Stimulated activated CD8-positive, alpha-beta memory T cell treated with anti-CD3 and anti-CD28 coated beads, Interleukin-15, amount 100 ng/mL, for 1 hour (primary cell): ENCODE measurements at places on chromosomes 1 and 21.

- no peak for DNase-seq
Measured at GRCh38 chr1:212987702-212988322, 27.9 kb downstream of the ANGEL2 start.

- DNase-seq = no peak
Measured at GRCh38 chr1:212309967-212310366, 24.8 kb downstream of the PPP2R5A start.

- no peak for DNase-seq
Measured at GRCh38 chr1:198391393-198392020, 149.0 kb downstream of the ATP6V1G3 start.

GRCh38 chr1:231590453-231591198 lies 36.0 kb upstream of the DISC1 start:
- DNase-seq = no peak

DNA sequence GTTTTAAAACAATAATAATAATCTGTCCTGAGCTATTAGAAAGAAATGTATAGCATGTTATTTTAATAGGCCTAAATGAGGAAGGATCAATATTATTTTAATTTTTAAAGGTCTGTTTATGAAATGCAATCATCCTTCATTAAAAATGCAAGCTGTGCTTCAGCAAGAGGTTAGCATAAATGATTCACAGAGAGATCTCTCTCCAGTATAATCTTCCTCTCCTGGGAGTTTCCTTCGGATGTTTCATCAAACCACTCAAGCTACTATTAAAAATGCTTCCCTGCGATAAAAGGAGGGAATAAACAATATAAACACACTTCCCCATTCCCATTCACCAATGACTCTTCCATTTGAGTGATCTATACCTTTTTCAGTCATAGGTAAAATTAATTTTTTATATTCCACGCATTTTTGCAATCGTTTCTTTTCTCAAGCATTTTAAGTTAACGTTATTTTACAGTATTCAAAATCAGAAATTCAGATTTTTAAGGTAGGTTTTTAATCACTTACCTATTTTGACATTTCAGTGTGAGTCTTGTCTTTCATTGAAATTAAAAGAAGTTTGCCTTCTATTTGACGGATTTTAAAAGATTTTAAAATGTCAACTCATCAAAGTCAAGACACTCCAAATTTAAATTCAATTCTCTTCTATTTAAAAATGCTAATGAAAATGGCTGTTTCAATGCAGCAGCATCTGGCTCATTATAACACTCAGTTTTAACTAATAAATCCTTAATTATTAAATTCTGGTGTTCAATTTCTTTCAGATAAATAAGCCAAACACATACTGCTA lies 64.3 kb downstream of the RERE start:
- DNase-seq = no peak

DNA sequence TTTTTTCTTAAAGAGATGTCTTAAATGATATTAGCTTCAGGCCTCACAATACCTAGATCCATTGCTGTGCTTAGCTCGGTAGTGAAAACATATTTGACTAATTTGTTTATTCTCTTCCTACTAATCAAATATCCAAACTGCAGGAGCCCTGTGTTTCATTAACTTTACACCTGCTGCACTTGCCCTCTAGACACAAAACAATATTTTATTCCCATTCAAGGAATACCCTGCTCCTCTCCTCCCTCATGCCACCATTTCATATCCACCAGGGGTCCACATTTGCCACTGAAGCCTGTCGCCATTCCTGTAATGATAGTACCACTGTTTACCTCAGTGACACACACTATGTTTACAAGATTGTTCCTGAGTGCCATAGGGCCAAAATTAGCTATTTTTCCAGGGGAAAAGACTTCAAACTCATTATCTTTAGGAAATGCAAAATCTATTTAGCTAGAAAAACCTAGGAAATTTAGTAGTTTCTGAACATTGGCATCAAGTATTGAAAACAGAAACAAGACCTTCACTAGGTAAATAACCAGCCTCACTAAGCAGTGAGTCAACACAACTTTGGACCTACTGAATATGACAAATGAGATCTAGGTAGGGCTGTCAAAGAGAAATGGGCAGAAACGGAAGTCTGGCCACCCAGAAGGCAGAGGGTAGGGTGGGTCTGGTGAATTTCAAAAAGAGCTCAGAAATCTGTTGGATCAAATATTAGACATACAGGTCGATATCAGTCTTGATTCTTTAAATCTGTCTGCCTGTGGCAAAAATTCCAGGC lies 134.6 kb upstream of the KCNK1 start:
- DNase-seq = no peak
